ENCODE measurements at places on chromosomes 7 and 10.

DNA sequence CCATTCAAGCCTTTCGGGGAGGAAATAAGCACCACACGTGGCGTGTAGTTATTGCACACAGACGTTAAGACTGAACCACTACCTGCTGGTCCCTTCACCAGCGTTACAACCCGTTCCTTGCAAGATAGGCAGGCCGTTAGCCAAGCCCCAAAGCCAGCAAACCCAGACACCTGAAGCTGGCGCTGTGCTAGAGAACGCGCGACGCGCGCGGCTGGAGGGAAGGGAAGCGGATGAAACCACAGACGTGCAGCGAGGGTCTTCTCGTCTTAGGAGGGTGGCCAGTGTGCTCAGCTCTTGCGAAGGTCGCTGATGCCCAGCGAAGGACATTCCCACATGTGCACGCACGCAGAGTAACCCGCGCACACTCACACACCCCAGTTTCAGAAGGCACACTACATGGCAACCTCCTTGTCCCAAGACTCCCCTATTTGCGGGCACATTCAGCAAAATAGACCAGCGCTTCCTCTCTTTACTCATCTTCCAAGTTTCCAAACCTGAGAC lies 980 bp downstream of the TMEM26 start:
- DNase-seq, result no peak

DNA sequence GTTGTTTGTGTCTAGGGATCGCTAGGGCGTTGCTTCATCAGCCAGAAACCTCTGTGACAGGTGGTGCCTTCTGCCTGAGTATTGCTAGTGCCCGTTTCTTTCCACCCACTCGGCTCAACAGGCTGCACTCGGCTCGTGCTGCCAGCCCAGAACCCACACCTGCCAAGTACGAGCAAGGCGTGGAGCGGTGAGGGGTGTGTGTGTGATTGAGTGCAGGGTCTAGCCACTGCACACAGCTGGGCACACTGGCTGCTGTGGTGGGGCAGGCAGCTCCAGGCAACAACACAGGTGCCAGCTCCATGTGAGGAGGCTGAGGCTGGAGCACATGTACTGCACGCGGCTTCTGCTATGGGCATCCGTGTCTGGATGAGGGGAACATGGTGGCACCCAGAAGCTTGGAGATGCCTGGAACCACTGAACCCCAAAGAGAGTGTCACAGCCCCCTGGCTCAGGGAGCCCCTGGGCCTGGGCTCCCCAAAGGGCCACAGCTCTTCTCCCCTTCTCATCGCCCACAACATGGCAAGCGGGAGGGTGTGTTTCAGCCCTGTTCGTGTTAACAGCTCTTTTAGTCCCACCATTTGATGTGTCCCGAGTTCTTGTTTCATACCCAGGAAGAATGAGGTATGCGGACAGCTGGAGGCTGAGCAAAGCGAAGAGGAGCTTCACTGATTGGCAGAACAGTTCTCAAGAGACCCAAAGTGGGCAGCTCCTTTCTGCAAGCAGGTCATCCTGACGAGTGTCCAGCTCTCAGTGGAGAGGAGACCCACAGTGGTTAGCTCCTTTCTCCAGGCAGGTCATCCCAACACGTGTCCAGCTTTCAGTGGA lies 78.1 kb downstream of the HDAC9 start:
- DNase-seq, result no peak

DNA sequence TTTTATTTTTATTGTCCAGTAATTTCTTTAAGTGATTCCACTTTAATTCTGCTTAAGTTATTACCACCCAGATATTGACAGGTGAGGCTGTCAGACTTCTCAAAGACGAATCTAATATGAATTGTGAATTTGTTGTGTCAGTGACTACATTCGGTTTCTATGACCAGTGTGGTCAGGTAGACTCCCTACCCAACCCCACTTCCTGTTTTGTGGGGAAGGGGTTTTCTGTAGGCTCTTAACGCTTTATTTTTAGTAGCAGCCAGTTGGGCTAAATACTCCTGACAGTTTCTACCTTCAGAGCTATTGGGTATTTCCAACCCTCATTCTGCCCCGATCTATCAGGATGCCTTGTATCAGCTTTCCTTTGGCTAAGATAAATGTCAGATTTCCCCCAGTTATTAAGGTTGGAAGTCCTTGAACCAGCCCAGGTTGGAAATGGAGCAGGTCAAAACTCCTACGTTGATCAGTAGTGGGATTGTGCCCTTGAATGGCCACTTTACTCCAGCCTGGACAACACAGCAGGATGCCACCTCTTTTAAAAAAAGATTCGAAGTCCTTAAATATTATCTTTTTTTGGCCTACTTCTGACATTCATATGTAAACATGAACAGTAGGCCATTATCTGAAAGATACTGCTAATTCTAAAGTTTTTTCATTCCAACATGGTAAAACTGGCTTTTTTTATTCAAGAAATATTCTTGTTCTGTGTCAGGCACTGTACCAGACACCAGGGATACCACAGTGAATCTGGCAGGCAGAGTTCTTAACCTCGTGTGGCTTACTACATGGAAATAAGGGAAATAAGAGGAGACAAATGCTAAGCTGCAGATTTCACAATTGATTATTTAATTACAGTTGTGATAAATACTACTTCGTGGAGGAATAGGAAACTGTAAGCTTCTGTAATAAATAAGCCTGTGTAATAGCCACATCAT lies 133.3 kb upstream of the SAMD8 start:
- peak; percentile 68 for DNase-seq

- DNase-seq, result no peak
Measured at GRCh38 chr10:5581670-5582566, 57.2 kb downstream of the CALML3 start.

GRCh38 chr10:33612551-33612950 lies 278.1 kb upstream of the NRP1 start:
- no peak for DNase-seq

- DNase-seq, result no peak
Measured at GRCh38 chr10:42929993-42930392, 146.9 kb upstream of the RET start.
